NCI-H524 (cell line): ENCODE measurements at places on chromosomes 3 and 15.

GRCh38 chr3:65291448-65292125 is 603.8 kb upstream of the ADAMTS9 start:
- DNase-seq, result no peak

- DNase-seq, result peak; percentile 43
These were observed 61.4 kb upstream of the IMPG2 start for GRCh38 chr3:101381809-101382208.

DNA sequence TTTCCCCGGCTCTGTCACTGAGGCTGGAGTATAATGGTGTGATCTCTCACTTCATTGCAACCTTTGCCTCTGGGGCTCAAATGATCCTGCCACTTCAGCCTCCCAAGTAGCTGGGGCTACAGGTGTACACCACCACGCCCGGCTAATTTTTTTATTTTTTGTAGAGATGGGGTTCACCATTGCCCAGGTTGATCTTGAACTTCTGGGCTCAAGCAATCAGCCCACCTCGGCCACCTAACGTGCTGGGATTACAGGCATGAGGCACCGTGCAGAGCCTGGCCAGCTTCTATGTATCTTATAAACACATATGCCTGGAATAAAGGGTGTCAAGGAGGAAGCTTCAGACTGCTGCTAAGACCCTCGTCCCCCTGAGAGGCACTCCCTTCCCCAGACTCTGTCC is 4.2 kb downstream of the ZNF589 start:
- DNase-seq, result no peak

GRCh38 chr3:120682095-120682681 is at the start of gene HGD:
HGD (minus strand) TSS chr3:120682239; CDS start chr3:120682111, 128 bp downstream.
- no peak for DNase-seq

GRCh38 chr15:36709653-36710052 is 130.2 kb downstream of the CDIN1 start:
- no peak for DNase-seq

DNA sequence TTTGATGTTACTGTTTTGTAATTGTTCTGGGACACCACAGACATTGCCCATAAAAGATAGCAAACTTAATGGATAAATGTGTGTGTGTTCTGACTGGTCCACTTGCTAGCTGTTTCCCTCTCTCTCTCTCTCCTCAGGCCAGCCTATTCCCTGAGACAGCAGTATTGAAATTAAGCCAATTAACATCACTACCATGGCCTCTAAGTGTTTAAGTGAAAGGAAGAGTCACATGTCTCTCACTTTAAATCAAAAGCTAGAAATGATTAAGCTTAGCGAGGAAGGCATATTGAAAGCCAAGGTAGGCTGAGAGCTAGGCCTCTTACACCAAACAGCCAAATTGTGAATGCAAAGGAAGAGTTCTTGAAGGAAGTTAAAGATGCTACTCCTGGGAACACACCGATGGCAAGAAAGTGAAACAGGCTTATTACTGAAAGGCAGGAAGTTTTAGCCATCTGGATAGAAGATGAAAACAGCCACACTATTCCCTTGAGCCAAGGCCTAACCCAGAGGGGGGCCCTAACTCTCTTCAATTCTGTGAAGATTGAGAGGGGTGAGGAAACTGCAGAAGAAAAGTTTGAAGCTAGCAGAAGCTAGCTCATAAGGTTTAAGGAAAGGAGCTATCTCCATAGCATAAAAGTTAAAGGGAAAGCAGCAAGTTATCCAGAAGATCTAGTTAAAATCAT is 295.1 kb downstream of the CHST2 start:
- DNase-seq, result no peak

DNA sequence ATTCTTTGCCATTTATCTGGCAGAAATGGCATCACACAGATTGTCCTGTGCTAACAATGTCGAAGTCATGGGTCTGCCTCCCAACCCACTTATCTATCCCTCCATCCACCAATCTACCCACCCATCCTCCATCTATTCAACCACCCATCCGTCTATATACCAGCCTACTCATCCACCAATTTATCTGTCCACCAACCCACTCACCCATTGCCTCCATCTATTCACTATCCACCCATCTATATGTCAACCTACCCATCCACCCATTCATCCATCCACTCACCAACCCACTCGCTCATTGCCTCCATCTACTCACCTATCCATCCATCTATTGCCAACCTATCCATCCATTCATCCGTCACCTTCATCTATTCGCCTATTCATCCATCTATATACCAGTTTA is 521.2 kb downstream of the SHQ1 start:
- no peak for DNase-seq

- no peak for DNase-seq
These were observed 298.9 kb downstream of the LRTM1 start for GRCh38 chr3:54628888-54629441.

GRCh38 chr3:61617041-61617440 is 55.7 kb downstream of the PTPRG start:
- DNase-seq, result no peak

- peak; percentile 73 for DNase-seq
These were observed 39.7 kb upstream of the VEPH1 start for GRCh38 chr3:157542711-157543500.

- no peak for DNase-seq
These were observed 196.9 kb downstream of the SLCO3A1 start for GRCh38 chr15:92050220-92050898.

GRCh38 chr3:161510510-161511260 is 14.1 kb downstream of the OTOL1 start:
- DNase-seq, result no peak

GRCh38 chr3:66239513-66240123 is 18.8 kb downstream of the SLC25A26 start:
- DNase-seq, result no peak

DNA sequence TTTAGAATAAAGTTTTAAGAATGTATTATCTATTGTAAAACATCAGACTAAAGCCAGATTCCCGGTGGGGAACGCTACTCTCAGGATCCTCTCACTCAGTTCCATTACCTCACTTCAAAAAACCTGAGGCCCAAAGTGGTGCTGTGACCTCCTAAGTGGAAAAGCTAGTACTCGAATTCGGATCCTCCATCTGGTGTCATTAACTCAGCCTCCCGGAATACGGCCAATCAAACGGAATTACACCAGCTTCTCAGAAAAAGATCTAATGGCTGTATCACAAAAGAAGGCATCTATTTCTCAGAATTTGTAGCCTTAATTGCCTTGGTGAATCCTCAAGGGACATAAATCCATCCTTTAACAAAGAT is 627 bp downstream of the ACAD11 start:
- peak; percentile 95 for DNase-seq

- no peak for DNase-seq
These were observed 39.3 kb downstream of the TRANK1 start for GRCh38 chr3:36905545-36905944.

DNA sequence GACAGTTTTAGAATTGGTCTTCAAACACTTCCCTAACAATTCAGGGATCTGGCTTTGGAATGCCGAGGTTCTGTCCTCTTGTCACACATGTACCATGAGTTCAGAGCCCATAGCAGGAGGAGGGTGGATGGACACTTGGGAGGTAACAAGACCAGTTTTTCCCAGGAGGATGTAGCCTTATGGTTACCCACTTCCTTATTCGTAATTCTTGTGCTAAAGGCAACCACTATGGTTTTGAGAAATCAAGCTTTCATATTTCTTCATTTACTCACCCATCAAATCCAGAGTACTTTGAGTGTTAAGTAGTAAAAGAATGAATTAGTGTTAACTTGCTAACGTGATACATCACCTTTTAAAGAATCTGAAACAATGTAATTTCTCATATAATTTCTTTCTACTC is 479.6 kb upstream of the ALCAM start:
- DNase-seq, result no peak

- DNase-seq, result no peak
These were observed 171.0 kb upstream of the COL8A1 start for GRCh38 chr3:99467420-99467819.

DNA sequence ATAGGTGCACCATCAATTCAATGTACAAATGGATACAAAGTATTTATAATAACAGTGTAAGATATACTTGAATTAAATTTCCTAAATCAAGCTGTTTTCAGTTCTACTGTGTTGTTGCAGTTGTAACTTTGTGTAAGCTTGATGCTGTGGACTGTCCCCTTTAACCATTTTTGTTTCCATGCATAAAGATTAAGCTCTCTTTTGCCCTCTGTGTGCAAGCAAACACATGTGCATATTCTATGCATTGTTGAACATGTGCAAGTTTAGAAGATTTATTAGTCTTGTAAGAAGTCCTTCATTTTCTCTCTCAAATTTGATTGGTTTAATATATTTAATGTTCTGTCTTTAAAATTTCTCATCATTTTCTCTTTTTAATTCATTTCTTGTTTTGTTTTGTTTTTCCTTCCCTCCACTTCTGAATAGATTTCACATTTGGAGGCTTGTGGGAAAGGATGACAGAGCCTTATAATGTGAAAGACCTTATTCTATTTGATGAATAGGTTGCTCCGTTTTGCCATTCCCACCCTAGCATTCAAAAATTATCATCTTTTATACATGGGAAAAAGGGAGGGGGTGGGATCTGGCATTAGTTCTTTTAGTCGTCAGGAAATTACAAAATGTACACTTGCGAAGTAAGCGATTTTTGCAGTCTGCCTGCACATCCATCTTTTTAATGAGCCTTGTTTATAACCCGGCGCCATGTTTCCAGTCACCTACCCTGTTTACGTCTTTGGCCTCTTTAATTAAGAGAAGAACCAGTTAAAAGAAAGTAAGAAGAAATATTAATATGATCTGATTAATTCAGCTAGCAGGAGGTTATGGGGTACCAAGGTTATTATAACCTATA is 961.5 kb upstream of the NR2F2 start:
- DNase-seq, result no peak

DNA sequence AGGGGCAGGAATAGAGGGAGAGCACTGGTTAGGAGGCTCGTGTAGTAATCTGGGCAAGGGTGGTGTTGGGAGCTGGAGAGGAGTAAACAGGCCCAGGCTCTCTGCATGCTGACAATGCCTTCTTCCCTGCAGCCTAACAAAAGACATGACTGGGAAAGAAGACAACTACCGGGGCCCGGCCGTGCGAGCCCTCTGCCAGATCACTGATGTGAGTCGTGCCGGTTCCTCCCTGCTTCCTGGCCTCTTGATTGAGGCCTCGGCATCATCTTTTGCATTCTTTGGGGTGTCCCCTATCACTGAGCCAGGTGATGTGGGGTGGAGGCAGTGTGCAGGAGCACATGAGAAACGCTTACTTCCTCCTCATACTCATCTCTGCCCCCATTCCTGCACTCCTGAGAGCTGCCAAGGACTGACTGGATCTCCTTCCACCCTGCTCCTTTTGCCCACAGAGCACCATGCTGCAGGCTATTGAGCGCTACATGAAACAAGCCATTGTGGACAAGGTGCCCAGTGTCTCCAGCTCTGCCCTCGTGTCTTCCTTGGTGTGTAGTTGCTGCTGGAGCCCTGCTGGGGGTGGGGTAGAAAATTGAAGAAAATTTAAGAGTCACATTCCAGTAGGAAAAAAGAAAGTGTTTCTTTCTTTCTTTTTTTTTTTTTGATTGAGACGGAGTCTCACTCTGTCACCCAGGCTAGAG is 5.3 kb downstream of the COPG1 start:
- DNase-seq, result no peak

- no peak for DNase-seq
These were observed 302.0 kb downstream of the RYR3 start for GRCh38 chr15:33612721-33613304.

GRCh38 chr3:175869404-175869803 is 1010.3 kb downstream of the NAALADL2 start:
- no peak for DNase-seq

- no peak for DNase-seq
These were observed 92.3 kb upstream of the COL8A1 start for GRCh38 chr3:99545941-99546580.

DNA sequence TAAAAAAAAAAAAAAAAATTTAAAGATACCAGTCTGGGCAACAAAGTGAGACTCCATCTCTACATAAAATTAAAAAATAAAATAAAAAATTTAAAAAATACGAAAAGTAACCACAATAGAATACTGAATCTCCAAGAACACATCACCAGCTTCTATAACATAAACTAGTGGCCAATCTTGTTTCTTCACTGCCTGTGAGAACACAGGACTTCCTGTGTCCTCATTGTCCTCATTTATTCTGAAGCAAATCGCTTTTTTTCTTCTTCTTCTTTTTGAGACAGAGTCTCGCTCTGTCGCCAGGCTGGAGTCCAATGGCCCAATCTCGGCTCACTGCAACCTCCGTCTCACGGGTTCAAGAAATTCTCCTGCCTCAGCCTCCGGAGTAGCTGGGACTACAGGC is 28.6 kb upstream of the RAB7A start:
- no peak for DNase-seq

DNA sequence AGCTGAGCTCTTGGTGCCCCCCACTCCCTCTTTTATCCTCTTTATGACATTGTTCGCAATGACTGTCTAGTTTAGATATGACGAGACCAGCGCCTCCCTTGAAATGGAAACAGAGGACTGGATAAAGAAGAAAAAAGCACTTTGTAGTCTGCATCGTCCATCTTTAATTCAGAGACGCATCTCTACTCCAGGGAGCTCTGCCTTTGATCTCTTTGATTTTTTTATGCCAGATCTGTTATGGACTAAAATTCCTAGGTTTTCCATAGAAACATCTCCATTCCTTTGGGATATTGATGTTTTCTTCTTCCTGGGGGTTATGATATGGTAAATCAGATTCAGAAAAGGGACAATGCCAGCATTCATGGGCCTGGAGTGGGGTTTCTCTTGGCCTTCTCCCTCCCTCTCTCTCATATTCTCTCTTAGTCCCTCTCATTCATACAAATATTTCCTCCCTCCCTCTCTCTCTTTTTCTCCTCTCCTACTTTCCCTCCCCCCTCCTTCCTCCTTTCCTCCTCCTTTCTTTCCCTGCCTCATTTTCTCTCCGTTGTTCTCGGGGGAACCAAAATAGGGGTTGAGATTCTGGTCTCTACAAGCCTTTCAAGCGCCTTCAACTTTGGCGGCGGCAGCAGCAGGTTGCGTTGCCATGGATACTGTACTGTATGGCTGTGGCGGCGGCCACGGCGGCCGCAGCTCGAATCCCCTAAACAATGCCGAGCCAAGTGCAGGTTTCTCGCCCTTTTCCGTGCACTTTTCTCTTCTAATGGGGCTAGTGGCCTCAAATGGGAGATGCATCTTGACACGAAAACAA is 45.5 kb downstream of the ZIC4 start:
- peak; percentile 35 for DNase-seq

DNA sequence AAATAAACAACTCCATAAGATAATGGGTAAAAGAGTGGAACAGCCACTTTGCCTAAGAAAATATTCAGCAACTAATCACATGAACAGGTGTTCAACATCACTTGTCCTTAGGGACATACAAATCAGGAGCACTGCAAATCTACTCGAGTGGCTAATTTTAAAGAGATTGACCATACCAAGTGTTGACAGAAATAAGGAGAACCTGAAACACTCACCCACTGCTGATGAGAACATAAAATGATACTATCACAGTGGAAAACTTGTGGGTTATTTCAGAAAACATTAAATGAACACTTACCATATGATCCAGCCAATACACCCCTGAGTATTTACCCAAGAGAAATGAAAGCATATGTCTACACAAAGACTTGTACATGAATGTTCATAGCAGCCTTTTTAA is 70.5 kb downstream of the GABRB3 start:
- DNase-seq, result peak; percentile 87
